ENCODE measurements at places on chromosomes 13 and 19.
A peak's percentile ranks its signal among the peaks of the same experiment; 100 is the strongest.

DNA sequence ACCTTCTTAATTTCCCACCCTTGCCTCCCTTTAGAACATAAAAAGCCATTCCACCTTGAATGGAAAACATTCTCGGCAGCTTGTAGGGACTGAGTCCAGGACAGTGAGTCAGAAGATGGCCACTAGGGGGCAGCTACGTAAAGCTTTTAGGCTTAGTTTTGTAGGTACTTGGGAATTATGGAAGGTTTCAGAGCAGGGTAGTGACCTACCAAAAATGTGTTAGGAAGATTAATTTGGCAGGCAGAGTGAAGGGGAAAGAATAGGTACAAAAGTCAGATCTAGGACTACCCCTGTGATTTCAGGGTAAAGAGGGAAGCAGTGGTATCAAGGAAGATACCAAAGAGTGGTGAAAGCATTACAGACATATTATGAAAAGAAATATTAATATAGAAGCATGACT, 198.4 kb downstream of the NDFIP2 start:
- DNase-seq = no peak

GRCh38 chr19:41702171-41702651, 6.2 kb upstream of the CEACAM5 start:
- DNase-seq = peak; percentile 4

DNA sequence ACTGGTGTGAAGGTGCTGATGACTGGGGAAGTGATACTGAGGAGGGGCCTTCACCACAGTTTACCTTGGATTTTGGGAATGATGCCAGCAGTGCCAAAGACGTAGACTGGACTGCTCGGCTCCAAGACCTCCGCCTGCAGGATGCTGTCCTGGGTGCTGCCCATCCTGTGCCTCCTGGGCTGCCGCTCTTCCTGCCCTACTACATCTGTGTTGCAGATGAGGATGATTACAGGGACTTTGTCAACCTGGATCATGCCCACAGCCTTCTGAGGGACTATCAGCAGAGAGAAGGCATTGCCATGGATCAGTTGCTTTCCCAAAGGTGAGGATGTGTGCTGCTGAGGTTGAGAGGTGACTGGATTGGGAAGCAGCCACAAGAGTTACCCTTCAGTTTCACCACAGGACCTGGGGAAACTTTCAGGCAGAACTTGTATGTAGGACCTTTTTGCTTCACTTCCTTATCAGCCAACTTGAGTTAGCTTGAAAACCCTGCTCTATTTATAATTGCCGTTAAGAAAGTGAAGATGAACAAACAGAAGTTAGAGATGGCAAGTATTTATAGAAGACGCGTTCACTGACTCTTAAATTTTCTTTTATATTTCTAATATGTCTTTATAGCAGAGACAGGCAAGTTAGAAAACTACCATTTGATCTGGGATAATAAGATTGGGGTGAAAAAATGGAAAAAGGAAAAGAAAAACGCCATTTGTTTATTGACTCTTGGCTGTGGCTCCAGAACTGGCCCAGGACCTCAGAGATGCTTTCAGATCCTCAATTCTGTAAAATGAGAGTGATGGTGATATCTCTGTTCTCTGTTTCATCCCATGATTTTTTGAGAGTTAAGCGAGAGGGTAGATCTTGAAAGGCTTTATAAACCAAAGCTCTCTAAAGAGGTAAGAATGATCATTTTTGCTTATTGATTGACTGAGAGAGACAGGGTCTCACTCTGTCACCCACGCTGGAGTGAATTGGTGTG, 5.3 kb downstream of the PDCD2L start:
- DNase-seq = no peak

- DNase-seq = no peak
Observed at GRCh38 chr13:30364133-30364532, 56.8 kb upstream of the KATNAL1 start.

DNA sequence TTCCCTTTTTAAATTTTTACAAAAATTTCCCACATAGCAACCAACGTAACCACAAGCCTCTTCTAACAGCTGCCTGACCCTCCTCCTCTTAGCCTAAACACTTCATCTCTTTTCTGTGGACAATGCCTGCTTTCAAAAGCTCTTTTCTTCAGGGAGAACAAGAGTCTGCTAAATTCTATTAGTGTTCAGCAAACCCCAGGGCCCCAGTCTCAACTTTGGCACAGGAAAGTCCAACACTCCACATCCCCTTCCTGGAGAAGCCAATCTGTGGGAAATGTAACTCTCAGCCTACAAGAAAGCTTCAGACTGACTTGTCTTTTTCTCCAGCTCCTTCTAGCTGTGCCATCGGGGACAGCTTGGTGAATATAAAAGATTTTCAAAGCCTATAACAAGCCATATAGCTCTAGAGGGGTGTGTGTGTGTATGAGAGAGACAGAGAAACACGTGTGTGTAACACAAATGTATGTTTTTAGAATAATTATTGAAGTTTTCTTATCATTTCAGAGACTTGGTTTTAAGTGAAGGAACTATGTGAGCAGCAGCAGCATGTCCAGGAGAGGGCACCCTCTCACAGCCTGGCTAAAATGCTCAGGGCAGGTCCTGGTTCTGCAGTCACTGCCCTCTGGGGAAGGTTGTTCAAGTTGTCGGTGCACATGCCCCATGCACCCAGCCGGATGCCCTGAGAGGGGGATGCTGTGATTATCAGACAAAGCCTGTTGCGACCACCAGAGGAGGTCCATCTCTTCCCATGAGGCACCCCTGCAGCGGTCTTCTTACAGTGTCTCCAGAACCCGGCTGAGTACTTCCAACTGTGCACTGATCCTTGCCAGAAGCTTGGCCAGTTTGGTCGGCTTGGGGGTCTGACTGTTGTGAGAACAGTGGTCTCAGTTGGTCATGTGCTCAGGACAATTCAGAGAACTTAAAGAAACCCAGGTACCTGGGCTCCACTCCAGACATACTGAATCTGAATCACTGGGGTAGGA, 34.4 kb downstream of the CCDC70 start:
- DNase-seq = peak; percentile 21

GRCh38 chr13:19587635-19588300, 26.4 kb upstream of the TPTE2 start:
- peak; percentile 16 for DNase-seq

Data from AG04449 (cell line).